Activated T-helper 1 cell treated with anti-CD3 and anti-CD28 coated beads, Interleukin-2, amount 50 U/mL, for 16 hours (primary cell): ENCODE measurements at places on chromosomes 1 and 21.

DNA sequence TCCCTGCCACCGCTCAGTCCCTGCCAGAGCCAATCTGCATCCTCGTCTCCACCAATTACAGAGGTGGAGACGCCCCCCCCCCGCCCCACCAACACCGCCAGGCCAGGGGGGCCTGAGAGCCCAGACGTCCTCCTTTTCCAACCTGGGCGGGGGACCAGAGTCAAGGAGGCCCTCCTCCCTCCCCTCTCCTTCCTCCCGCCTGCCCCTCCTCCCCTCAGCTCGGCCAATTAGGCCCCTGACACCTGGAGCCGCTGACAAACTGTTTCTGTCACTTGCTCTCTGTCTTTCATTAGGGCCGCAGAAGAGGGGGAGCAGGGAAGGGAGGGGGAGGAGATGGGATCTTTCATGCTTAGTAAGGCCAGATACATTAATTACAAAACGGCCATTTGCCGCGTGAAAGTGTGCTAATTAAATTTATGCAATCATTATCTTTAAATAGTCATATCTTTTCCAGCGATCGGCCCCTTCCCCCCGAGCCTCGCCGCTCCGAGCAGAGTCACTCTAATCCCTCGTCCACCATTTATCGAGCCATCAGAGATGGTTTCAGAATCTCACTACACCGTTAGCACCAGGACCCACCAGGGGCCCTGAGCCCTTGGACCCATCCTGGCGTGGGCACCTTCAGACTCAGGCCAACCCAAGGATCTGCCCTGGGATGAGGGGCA is 94.7 kb downstream of the PAX7 start:
- no peak for DNase-seq

DNA sequence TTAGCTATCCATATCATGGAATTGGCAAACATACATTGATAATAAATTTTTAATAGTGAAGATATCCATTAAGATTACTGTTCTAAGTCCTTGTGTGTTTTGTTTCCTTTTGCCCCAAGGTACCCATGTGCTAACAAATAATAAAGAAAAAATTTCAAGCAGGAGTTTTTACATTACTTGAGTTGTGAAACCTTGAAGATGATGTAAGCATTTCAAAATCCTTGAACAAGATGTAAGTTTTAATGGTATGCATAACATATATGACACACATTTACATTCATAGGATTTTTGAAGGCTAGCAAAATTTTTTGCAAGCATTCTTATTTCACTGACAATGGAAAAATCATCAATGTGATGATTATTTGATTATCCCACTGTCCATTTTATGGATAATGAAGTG is 10.9 kb upstream of the ELAVL4 start:
- no peak for DNase-seq

DNA sequence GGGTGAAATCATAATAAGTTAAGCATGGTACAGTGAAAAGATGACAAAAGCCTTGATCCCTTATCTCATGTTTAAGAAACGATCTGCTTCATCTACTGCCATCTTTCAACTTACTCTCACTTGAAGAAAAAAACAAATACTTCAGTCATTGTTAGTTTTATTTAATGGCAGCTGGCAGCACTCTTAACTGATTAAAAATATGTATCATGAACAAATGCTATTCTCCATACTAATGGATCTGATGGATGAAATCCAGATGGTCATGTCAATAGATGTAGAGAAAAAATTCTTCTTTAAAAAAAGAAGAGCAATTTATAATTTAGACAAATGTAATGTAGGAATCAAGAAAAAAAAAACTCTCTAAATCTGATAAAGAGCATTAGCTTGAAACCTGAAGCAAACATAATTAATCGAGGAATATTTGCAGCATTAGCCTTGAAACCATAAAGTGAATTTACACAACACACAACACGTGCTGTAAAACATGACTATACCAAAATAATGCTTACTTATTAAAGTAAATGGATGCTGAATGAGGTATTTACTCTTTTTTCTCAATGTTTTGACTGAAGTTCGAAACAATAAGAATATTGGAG is 579.0 kb upstream of the ADAMTS5 start:
- no peak for DNase-seq

DNA sequence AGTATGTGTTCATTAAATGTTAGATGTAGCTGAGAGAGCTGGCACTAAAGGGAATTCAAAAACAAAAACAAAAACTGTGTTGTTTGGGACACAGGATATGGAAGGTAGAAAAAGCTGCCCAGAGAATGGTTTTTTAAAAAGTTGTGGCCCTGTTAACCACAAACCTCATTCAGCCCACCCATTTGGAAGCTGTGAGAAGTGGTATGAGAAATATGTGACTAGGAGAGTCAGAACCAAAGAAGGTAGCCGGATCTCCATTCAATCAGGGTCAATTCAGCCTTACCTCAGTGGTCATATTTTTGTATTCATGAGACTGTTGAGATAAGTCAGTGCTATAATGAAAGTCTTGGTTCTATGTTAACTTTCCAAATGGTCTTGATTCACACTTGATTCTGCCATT is 29.8 kb upstream of the CACYBP start:
- no peak for DNase-seq

GRCh38 chr1:20787840-20788795 is 1.0 kb upstream of the HP1BP3 start:
- DNase-seq: no peak

DNA sequence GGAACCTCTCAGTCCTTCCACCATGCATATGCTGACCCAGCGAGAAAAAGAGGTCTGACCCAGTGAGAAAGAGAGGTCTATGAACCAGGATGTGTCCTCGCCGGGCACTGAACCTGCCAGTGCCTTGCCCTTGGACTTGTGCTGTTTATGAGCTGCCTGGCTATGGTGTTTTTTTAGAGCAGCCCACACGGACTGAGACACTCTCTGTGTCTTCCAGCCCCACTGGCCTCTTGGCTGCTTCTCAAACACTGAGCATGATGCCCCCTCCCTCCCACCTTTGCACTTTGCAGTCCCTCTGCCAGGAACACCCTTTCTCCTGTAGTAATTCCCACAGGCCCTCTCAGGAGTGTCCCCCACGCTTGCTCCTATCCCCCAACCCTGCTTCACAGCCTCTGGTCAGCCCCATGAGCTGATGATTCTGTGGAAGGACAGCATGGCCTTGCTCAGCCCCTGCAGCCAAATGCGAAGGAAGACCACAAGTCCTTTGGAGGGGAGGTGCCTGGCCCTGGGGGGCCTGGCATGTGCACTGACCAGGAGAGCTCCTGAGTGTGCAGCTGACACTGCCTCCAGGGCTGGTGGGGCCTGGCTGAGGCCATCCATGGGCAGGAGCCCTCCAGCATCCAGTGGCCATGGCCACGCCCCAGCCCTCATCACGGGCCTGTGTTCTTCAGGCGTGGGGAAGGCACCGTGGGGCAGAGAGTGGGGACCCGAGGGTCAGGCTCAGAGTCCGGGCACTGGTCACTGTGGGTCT is 23.8 kb downstream of the WNT3A start:
- no peak for DNase-seq

GRCh38 chr1:212946872-212947271 is 3.5 kb upstream of the VASH2 start:
- no peak for DNase-seq

- DNase-seq: no peak
Measured at GRCh38 chr1:117561551-117561950, 44.3 kb upstream of the TENT5C start.

DNA sequence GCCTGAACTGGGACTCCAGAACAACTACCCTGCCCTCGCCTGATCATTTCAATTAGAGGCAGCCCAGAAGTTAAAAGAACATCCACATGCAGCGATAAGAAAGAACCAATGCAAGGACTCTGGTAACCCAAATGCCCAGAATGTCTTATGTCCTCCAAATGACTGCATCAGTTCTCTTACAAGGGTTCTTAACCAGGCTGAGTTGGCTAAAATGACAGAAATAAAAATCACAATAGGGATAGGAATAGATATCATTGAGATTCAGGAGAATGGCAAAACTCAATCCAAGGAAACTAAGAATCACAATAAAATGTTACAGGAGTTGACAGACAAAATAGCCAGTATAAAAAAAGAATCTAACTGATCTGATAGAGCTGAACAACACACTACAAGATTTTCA is 80.1 kb upstream of the PTGFR start:
- DNase-seq: no peak
